ENCODE measurements at places on chromosomes 4 and X. TPM values are rescaled to one million over a fixed set of nuclear protein-coding genes. Genes with fewer than 3 reads are reported as not detected.

RWDD4 gene
- total RNA-seq = 111 TPM

FHIP1A gene
- 2.0 TPM for total RNA-seq

XAGE1A gene
- not detected for total RNA-seq

RPS6KA6 gene
- not detected for total RNA-seq

USP17L19 gene
- total RNA-seq = not detected

TBL1X gene
- 4.3 TPM for total RNA-seq

ERAS gene
- not detected for total RNA-seq

FRMPD3 gene
- not detected for total RNA-seq

AR gene
- total RNA-seq = 1.2 TPM

EVC2 gene
- total RNA-seq = not detected

ODAPH gene
- not detected for total RNA-seq

GPAT3 gene
- total RNA-seq = 0.16 TPM

KDM6A gene
- 9.3 TPM for total RNA-seq
